ENCODE measurements at places on chromosomes 1 and 21.

- peak; percentile 18 for DNase-seq
These were observed 2.8 kb downstream of the MAN1A2 start for GRCh38 chr1:117370071-117370470.

- peak; percentile 57 for DNase-seq
These were observed 23.4 kb upstream of the RPTN start for GRCh38 chr1:152182431-152182830.

- no peak for DNase-seq
These were observed 19.5 kb upstream of the HLCS start for GRCh38 chr21:36985751-36986594.

- DNase-seq = peak; percentile 44
These were observed 48.6 kb downstream of the WNT2B start for GRCh38 chr1:112557385-112557784.

- peak; percentile 30 for DNase-seq
These were observed 116.8 kb downstream of the KCNH1 start for GRCh38 chr1:211017075-211017718.

GRCh38 chr21:14271053-14271452, 55.1 kb downstream of the RBM11 start:
- no peak for DNase-seq

- DNase-seq = no peak
These were observed 1.7 kb downstream of the NES start for GRCh38 chr1:156675210-156676113.

- no peak for DNase-seq
These were observed 17.7 kb downstream of the NENF start for GRCh38 chr1:212450331-212450881.

GRCh38 chr1:202599669-202600431, 110.4 kb downstream of the SYT2 start:
- DNase-seq = peak; percentile 85

DNA sequence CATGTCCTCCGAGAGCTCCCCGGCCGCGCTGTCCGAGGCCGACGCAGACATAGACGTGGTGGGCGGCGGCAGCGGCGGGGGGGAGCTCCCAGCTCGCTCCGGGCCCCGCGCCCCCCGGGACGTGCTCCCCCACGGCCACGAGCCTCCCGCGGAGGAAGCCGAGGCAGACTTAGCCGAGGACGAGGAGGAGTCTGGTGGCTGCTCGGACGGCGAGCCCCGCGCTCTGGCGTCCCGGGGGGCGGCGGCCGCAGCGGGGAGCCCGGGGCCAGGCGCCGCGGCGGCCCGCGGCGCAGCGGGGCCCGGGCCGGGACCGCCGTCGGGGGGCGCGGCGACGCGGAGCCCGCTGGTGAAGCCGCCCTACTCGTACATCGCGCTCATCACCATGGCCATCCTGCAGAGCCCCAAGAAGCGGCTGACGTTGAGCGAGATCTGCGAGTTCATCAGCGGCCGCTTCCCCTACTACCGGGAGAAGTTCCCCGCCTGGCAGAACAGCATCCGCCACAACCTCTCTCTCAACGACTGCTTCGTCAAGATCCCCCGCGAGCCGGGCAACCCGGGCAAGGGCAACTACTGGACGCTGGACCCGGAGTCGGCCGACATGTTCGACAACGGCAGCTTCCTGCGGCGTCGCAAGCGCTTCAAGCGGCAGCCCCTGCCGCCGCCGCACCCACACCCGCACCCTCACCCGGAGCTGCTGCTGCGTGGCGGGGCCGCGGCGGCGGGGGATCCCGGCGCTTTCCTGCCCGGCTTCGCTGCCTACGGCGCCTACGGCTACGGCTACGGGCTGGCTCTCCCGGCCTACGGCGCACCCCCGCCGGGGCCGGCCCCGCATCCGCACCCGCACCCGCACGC, 547 bp downstream of the FOXD2 start:
- no peak for DNase-seq

GRCh38 chr1:64172458-64172983, 30.9 kb upstream of the UBE2U start:
- DNase-seq = peak; percentile 33

- DNase-seq = no peak
These were observed 1.3 kb upstream of the CCSAP start for GRCh38 chr1:229344139-229344538.

GRCh38 chr1:10353282-10353681, 45.6 kb upstream of the PGD start:
- no peak for DNase-seq

- no peak for DNase-seq
These were observed 344.1 kb upstream of the VAMP3 start for GRCh38 chr1:7426780-7427604.
